ENCODE measurements at places on chromosomes 6 and 20.

DNA sequence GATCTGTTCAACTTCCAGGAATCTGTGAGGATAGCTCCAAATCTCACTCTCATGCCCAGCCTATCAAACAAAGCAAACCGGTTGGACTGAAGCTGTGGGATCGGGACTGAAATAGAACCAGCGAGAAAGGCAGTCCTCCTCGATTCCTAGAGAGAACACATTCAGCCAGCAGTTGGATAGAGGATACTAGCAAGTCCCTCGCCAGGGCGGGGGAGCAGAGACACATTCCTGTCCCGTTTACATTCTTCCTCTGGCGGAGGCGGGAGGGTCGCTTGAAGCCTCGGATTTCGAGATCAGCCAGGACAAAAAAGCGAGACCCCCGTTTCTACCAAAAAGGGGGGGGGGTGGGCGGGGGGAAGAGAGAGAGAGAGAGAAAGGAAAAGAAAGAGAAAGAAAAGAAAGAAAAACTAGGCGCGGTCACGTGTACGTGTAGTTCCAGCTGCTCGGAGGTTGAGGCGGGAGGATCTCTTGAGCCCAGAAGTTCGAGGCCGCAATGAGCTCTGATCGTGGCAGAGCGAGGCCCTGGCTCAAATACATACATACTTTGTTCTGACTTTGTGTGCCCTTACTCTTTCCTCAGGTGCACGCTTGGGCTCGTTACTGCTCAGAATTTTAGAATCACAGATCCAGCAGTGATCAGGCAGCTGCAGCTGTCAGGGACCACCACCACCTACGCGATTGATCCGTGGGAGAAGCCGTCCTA lies 19.5 kb downstream of the ZNF311 start:
- no peak for DNase-seq

DNA sequence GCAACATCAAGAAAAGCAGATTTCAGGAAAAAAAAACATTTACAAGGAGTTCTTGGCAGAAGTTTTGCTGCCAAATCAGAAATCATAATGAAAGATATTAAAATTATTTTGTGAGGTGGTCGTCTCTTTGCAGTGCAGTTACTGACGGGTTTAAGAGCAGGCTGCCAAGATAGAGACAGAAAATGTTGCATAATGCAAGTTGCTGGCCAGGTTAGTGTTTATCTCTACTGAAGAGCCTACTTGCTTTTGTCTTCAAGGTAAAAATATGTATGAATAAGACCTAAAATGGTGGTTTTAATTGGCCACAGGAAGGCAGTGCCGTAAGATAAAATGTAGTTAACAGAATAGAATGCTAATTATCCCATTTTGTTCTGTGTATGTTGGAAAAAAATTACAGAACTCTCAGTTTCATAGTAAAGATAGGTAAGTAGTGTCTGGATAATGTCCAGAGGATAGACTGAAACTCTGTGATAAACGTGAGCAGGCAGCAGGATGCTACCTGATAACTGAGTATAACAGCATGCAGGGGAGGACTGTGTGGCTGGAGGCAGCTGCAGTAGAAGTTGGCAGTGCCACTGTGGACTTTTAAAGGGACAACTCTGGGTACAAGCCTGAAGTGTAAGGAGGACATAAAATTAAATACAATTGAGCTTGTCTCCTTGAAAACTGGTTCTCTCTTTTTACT lies 13.9 kb downstream of the FOXO3 start:
- no peak for DNase-seq

GRCh38 chr6:170271771-170272314 lies 19.0 kb downstream of the DLL1 start:
- peak; percentile 64 for DNase-seq

DNA sequence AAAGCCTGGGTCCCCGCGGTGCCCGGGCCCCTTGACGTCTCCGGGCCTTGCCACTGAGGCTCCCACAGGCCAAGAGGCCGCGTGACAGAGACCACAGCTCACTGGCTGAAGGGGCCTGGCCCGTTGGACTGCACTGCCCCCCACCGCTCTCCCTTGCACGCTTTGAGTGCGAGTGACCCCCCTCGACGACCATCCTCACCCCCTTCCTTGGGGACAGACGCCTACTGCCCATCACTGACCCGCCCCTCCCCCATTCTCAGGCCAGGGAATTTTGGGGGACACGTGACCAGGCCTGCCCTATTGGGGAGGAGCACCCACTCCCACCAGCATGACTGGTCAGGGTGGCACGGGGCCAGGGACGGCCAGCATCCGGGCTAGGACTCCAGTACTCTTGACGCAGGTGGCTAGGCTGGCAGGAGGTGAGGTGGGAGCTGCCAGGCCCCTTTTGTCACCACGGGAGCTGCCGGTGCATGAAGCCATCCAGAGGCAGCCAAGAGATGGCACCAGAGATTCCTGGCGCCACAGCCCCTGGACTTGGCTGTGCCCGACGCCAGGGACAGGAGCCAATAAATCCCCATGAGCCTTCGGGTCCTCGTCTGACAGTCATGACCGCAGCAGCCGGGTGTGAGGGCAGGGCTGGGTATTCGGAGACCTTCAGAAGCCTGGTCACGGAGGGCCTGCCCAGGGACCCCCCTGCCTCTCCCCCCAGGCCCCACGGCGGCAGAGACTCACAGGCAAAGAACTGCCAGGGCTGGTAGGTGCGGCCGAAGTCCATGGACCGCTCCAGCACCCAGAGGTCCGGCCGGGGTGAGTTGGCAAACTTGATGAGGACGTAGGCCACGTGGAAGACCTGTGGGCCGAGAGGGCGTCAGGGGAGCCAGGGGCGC lies 14.5 kb downstream of the LAMA5 start:
- DNase-seq = no peak

DNA sequence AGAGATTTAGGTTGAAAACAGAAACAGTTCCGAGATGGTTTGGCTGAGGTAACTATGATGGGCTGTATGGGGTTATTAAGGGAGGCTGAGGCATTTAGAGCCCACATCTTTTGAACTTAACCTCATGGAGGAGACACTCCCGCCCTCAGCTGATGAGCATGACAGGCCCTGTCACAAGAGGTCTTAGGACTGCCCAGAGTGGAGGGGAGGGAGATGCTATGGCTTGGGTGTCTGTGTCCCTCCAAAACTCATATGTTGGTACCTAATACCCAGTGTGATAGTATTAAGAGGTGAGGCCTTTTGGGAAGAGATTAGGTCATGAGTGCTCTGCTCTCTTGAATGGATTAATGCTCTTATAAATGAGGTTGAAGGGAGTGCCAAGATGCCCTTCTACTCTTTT lies 126.6 kb downstream of the CDC5L start:
- DNase-seq = no peak

- DNase-seq = no peak
Observed at GRCh38 chr20:50879649-50880550, 51.3 kb downstream of the ADNP start.

- no peak for DNase-seq
Observed at GRCh38 chr20:64236137-64237088, 19.1 kb upstream of the PCMTD2 start.

DNA sequence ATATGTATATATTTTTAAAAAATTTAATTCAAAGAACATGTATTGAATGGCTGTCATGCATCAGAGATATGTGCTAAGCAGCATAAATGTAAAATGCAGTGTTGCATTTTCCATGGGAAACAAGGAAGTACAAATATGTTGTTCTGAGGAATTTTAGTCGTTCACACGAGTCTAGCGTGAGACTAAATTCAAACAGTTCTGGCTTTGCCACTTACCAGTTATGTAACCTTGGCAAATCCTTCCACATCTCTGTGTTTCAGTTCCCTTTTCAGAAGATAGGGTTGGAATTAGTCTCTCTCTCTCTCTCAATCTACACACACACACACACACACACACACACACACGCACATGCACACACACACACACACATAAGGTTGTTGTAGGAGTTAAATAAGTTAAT lies 305.4 kb downstream of the UTRN start:
- DNase-seq = no peak

DNA sequence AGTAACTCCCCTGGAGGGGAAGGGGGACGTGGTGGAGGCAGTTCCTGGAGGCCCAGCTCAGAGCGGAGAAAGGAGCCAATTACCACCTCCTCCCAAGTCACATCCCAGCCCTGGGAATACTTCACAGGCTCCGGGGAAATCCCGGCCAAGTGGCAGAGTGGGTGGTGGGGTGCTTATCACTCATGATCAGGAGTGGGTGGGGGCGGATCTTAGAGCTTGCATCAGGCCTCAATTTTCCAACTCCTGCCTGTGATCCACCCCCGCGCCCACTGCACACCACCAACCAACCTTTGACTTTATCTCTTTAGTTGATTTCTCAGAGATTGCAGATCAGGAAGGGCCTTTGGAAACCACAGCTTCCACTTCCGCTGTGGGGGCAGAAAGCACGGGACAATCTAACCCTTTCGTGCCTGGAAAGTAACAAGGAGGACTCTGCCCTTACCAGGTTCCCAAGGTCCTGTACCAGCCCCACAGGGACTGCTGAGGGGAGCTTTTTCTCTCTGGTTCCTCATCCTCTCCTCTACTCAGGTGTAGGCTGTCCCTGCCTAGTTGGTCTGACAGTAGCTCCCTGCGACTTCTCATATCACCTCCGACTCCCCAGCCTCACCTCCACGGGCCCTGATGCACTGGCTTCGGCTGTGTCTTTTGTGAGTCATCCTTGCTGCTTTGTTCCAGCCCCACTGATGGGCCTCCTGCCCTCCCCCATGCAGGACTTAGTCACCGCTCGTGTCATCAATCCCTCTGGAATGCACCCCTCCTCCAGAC lies 24.9 kb upstream of the IER3 start:
- peak; percentile 29 for DNase-seq

GRCh38 chr20:6501061-6501460 lies 266.4 kb upstream of the BMP2 start:
- no peak for DNase-seq

- no peak for DNase-seq
Observed at GRCh38 chr6:39088331-39088730, 26.7 kb downstream of the SAYSD1 start.

DNA sequence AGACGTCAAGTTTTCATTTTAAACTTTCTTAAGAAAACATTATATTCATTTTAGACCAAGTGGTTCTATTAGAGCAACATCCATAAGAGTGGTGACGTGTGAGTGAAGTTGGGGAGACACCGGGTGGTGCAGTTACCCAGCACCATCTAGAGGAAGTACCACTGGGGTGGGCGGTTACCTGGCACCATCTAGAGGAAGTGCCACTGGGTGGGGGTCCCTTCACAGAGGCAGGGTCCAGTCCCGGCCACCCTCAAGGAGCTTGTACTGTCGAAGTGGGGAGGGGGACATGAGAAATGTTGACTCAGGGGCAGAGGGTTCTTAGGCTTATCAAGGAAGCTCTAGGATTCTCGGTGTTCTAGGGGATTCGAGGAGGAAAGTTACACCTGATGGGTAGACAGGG lies 26.2 kb downstream of the PHACTR3 start:
- no peak for DNase-seq

- DNase-seq = no peak
Observed at GRCh38 chr20:43119720-43120119, 70.0 kb downstream of the PTPRT start.

GRCh38 chr20:54385746-54386145 lies 89.6 kb upstream of the DOK5 start:
- no peak for DNase-seq

DNA sequence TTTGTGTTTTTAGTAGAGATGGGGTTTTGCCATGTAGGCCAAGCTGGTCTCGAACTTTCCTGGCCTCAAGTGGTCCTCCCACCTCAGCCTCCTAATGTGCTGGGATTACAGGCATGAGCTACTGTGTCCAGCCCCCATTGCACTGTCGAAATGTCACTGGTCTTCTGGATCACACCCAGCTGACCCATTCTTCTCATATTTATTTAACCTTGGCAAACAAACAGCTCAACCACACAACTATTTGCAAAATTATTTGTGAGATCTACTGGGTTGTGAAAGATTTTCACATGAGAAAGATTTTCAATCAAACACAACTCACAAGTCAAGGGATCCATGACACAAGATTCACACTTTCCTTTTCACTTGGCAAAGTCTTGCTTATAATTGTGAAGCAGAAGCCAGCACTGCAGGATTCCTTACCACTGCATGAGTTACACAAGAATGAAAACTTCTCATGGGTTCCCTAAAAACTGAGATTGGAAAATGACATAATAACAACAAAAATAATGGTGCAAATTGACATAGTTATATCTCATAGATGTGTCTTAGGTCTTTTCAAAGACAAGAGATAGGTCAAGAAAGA lies 2.0 kb upstream of the CST9L start:
- DNase-seq = no peak

- DNase-seq = no peak
Observed at GRCh38 chr6:69958978-69959377, 92.6 kb downstream of the COL19A1 start.

DNA sequence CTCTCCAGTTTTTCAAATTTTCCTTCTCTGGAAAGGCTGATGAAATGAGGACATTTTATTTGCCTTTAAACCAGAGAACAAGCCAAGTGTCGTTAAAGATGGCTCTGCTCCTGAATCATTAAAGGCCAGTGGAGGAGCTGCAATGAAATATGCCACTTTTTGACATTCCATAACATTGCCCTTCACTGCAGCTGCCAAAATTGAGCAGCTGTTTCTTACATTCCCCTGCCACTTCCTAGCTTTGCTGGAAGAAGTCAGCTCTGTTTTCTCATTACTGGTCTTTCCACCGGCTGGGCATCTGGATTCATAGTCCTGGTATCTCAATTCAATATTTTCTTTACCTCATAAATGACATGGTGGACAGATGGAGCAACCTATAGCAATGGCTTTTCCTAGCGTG lies 45.5 kb upstream of the NRN1 start:
- DNase-seq = no peak

DNA sequence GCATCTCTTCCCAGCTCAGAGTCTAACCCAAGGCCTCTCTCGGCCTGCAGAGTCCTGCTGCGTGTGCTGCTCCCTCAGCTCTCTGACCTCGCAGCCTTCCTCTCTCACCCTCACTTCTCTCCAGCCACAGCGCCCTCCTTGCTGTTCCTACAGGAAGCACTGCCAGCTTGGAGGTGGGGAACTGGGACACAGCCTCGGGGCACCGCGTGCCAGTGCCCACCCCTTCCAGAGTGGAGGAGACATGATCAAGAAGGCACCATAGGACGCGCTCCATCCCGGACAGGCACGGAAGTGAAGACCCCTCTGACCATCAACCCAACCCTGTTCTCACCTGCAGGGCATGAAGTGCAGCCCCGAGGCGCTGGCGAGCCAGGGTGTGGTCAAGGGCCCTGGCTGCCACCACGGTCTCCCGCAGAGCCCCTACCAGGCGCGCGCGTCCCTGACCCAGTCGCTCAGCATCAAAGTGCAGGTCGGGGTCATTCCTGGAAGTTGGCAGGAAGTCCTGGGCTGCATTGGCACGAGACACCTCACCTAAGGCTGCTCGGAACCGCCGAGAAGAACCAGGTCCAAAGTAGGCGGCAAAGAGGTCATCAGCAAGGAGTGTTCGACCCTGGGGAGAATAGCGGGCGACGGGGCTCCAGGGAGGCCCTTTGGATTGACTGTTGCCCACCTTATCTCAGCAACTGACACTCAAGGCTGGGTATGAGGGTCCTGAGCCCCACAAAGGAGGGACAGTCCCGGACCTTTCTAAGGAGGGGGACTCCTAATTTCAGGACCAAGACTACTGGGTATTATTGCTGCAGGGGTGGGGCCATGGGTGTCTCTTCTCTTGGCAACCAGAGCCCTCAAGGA lies 1.3 kb downstream of the VWA7 start:
- DNase-seq = no peak

All from CD4-positive, alpha-beta T cell (primary cell).